ENCODE measurements at places on chromosomes 3 and 15.

DNA sequence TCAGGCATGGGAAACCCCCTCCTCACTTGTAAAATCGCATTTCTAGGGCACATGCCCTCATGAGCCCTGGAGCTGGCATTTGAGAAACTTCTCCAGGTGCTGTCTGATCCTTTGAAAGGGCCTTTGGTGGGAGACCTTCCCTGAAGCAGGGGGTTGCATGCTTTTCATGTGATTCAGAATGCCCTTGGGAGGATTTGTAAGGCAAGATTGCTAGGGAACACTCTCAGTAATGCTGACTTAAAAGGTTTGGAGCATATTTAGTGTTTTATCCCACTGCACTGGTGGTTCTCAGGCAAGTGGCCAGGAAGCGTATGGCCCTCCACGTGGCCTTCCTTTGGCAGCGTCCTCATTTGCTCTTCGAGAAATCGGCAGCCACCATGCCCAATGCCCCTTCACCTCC, 164.1 kb downstream of the ARRDC4 start:
- no peak for DNase-seq

DNA sequence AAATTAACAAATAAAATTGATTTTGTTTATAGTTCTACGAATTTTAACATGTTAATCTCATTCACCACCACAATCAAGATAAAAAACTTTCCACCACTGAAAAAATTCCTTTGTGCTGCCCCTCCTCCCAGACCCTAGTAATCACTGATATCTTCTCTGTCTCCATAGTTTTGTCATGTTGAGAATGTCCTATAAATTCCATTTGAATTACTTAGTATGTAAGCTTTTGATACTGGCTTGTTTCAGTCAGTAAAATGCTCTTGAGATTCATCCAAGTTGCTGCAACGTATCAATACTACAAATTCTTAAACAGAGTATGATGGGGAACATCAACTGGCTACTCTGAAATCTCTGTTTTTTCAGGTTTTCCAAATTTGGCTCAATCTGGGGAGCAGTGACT, 129.6 kb downstream of the CTNNB1 start:
- DNase-seq, result no peak

GRCh38 chr15:90401495-90401894, 13.5 kb downstream of the IQGAP1 start:
- DNase-seq, result no peak

DNA sequence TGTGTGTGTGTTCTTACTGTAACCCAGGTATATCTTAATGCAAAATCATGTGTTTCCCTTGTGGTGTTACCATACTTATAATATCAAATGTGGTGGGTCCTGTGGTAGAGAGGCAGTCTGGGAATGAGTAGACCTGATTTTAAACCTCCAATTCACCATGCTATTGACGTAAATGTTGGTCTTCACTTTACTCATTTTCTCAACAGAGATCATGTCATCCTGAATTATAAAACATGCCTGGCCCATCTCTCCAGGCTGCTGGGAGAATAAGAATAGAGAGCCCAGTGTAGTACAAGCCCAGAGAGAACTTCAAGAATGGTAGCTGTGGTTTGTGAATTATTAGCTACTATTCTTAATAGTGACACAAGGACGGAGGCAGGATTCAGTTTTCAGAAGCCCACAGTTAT, 88.1 kb downstream of the MBNL1 start:
- DNase-seq, result no peak

DNA sequence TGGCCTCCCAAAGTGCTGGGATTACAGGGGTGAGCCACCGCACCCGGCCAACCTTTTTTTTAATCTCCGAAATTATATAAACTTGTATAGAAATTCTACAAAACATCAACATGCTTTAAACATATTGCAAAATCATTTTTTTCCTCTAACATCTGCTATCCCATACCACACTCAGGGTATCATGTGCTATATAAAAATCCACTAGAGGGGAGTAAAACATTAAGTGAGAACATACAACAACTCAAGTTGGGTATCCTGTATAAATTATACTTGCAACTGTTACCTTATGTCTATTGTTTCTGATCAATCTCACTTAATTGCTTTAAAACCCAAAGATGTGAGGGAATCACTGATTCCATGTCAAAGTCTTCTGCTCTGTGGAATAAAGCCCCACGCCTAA, 71.9 kb upstream of the FBN1 start:
- no peak for DNase-seq

DNA sequence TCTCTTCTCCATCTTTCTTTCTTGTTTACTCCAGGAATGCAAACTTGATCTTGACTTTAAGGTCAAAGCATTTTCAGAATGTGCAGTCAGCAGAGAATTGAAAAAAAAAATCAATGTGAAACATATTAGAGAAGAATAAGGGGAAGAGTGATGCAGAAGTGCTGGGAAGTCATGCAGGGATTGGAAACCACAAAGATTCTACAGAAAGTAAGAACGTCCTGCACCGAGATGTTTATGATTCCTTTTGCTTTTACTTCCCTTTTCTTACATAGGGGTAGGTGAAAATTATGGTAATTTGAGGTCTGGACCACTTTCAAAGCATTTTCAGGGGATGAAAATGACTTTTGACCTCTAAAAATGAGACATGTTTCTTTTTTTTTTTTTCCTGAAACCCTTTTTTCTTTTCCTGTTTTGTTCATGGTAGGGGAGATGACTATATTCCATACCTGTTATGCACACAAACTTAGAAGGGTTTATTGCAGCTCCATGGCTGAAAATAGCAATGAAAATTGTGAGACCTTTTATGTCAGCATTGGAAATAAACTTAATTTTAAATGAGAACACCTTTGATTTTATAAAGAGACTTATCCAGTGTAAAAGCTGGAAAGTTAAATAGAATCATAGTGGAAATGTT, 623.5 kb upstream of the TBL1XR1 start:
- no peak for DNase-seq

GRCh38 chr15:31070867-31071266, 30.7 kb downstream of the TRPM1 start:
- no peak for DNase-seq

- DNase-seq, result no peak
Observed at GRCh38 chr15:67906382-67906781, 66.5 kb upstream of the RNU6-1 start.

GRCh38 chr3:172679599-172679998, 31.3 kb downstream of the NCEH1 start:
- no peak for DNase-seq

- DNase-seq, result no peak
Observed at GRCh38 chr3:156787926-156788663, 38.1 kb upstream of the LEKR1 start.

GRCh38 chr3:142850395-142851023, 38.4 kb downstream of the PCOLCE2 start:
- DNase-seq, result no peak

- DNase-seq, result no peak
Observed at GRCh38 chr15:99509686-99510461, 55.9 kb upstream of the MEF2A start.

GRCh38 chr15:93041159-93041547, 47.9 kb downstream of the RGMA start:
- no peak for DNase-seq

GRCh38 chr3:119395923-119396358, 67.5 kb downstream of the TMEM39A start:
- no peak for DNase-seq

DNA sequence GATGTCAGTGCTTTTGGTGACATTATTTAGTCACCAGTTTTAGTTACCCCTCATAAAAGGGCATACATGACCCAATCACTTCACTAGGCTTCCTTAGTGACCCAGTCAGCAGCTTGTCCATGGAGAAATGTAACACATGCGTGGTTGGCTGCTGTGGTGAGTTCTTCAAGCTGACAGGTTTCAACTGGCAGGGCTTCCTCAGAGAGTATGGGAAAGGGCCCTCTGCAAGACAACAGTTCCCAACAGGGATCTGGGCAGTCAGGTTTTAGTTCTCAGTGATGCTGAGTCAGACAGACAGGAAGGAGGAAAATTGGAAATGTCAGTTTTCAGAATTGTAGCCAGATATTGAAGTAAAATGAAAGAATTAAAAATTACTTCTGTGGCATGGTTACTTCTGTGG, 282.5 kb downstream of the TBL1XR1 start:
- DNase-seq, result no peak

DNA sequence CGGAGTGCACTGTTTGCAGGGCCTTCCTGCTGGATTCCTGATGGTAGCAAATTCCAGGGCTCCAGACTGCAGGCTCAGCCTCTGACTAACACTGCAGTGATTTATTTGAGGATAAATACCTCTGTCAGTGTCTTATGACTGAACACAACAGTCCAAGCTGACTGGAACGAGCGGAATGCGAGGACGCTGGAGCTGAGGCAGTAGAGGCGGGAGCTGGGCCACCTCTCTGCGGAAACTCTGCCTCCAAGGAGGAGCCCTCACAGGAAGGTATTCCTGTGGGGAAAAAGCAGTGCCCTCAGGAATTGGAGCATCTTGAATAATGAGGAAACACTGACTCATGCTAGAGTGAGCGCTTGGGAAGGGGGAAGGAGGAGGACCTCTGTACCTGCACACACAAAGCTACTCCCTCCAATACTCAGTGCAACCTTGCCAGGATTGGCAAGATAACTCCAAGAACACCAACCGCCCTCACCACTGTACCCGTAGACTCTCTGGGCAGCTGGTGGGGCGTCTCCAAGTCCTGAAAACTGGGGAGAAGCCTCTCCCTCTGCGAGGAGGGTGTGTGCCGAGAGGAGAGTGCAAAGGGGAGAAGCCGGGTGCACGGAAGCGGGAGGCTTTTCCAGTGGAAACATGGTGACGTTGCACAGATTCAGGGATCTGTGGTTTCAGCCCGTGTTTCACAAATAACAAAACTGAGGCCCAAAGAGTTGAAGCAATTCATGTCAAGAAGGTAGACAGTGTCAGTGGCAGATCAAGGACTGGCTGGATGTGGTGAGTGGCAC, 43.0 kb downstream of the VGLL4 start:
- no peak for DNase-seq

GRCh38 chr3:175255698-175256097, 396.6 kb downstream of the NAALADL2 start:
- DNase-seq, result peak; percentile 33

- no peak for DNase-seq
Observed at GRCh38 chr3:48651771-48652170, 10.9 kb downstream of the CELSR3 start.

- DNase-seq, result no peak
Observed at GRCh38 chr15:49148298-49148697, 7.1 kb downstream of the COPS2 start.

DNA sequence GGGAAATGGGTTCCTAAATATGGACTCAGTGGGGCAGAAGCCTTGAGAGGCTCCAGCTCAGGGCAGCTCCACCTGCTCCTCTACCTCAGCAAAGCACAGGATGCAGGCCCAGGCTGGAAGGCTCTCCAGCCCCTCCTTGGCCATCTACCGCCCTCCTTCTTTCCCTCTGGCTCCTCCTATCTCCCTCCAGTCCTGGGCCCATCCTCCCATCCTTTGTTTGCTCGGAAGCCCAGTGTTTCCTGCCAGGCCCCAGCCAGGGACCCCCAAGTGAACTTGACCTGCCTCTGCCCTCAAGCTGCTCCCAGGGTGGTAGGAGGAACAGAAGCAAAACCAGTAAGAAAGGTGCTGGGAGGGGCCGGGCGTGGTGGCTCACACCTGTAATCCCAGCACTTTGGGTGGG, 20.1 kb downstream of the MAPKAPK3 start:
- DNase-seq, result no peak

DNA sequence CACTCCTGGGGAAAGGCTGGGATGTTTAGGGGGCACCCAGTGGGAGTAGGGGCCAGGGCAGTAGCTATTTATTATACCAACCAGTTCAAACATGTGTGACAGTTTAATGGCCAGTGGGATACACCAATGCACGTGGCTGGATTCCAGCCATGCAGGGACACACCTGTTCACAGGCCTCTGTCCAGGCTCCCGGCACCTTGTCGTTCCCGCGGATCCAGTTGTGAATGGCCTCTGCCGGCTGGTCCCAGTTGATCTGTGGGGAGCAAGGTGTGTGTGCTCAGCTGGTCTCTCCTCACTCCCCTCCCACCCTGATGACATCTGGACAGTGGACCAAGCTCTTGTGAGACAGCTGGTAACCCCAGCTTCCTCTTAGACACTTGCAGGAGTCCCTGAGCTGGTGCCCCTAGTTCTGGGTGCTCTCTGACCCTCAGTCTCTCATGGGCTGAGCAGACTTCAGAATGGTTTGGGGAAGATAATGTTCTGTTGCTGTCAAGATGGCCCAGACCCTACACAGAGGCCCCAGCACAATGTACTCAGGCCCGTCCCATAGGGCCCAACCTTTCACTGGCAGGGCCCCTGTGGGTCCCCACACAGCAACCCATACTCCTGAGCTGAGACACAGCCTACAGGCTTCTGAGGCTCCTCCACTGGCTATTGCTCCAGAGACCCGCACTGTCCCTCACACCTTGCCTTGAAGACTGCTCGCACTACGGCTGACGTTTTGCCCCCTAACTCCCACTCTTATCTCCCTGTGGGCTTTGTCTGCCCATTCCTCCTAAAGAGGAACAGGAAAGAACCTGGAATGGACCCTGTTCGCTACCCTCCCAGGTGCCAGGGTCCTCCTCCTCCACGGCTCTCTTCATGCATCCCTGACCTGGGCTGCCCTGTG, 25.8 kb downstream of the ALDH1L1 start:
- DNase-seq, result no peak

GRCh38 chr3:12990306-12990705, 82.9 kb downstream of the IQSEC1 start:
- DNase-seq, result no peak

GRCh38 chr3:49411968-49412631, at the start of the genes RHOA and TCTA:
TSS of gene RHOA (minus strand) at chr3:49411976. CDS start at chr3:49375589, 36,387 bp downstream.
TSS of gene TCTA (plus strand) at chr3:49412423. CDS start at chr3:49412427, 4 bp downstream.
- peak; percentile 94 for DNase-seq

- DNase-seq, result no peak
Observed at GRCh38 chr3:161296814-161297213, 74.5 kb downstream of the SPTSSB start.

Measured in NCI-H2029 treated with DMSO at 0.1 percent for 48 hours (cell line).